ENCODE measurements at places on chromosomes 5 and 9.

GRCh38 chr5:170336065-170336464 lies 38.5 kb upstream of the LCP2 start:
- DNase-seq = no peak

- DNase-seq = no peak
Measured at GRCh38 chr9:18920141-18921084, 112.6 kb downstream of the SAXO1 start.

DNA sequence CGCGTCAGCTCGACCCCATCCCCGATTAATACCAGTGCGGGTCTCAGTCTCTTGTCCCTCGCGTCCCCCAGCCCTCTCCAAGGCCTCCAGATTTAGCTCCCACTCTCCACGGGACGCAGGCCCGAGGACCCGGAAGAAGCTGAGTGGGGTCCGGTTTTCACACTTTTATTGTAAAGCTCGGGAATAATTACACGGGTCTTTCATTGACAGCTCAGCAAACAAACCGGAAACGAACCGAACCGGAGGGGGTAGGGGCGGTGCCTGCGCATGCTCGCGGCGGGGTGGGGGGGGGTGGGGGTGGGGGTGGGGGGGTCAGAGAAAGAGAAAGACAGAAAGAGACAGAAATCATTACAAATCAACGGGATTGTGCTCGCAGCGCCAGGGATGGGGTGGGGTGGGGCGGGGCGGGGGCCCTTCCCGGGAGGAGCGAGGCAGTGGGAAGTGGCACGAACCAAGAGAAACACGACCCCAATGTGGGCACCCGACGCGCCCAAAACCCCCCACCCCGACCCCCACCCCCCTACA lies 27.9 kb downstream of the PCDH1 start:
- peak; percentile 21 for DNase-seq

DNA sequence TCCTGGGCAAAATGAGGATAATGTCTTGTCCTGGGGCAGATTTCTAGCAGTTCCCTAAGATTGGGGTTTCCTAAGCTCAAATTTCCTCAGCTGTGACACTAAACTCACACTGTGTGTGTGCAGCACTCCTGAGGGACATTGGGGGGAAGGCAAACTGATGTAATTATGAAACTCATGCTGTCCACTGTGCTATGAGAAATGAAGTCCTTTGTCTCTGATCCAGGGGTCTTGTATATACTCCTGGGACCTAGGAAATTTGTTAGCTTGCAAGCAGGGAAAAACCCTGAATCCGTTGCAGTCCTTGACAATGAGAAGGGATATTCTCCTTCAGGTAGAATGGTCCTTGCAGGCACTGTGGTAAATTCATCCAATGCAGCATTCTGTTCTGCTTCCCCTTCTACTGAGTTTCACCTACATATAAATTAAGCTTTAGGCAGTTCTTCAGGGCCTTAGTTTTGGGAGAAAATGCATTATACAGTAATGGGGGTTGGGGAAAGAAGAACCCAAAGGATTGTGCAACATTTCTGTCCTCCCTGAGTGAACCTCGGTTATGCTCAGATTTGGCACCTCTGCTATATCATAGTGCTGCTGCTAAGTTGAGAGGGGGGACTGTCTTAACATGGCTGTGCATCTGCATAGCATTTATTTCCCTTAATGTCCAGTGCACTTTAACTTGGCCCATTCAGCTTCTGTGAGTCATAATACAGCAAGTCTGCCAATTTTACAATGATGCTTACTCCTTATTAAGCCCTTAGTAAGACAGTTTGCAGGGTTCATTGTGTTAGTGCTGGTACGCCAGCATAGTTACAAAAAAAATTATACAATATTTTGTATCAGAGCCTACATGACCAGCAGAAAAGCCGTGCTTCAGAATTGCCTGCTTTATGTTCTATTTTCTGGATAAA lies 80.2 kb downstream of the PJA2 start:
- DNase-seq = no peak

GRCh38 chr5:11724940-11725339 lies 179.3 kb downstream of the CTNND2 start:
- no peak for DNase-seq

DNA sequence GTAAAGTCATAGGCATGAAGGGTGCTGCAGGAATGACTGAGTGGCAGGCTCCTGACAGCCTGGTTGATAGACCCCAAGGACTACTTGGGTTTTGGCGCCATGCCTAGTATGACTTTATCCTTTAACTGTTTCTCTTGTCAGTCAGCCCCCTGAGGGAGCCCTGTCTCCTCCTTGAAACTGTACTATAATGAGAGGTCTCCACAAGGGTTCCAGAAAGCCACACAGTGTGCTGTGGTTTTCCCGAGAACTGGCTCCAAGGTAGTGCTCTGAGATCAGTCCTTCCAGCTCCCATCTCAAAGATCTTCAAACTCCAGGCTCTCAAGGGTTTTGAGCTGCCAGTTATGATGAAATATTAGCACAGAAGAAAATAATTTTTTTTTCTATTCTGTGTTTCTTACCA lies 26.7 kb upstream of the TNC start:
- DNase-seq = no peak

DNA sequence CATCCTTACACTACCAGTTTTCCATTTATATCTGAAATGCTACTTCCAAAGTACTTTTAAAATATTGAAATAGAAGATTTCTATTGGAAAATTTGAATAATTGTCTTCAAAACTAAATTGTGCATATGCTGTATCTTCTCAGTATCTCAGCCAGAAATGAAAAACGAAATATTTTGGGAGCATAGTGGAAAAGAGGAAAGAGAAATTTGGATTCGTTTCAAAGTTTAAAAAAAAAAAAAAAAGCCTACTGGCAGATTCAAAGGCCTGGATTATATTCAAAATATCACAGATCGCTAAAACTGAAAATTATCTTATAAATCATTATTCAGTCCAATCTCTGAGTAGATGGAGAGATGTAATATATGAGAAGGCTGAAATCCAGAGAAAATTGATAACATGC lies 440.7 kb downstream of the TAF11L14 start:
- no peak for DNase-seq

- DNase-seq = no peak
Measured at GRCh38 chr5:16561660-16562059, 55.1 kb downstream of the RETREG1 start.

DNA sequence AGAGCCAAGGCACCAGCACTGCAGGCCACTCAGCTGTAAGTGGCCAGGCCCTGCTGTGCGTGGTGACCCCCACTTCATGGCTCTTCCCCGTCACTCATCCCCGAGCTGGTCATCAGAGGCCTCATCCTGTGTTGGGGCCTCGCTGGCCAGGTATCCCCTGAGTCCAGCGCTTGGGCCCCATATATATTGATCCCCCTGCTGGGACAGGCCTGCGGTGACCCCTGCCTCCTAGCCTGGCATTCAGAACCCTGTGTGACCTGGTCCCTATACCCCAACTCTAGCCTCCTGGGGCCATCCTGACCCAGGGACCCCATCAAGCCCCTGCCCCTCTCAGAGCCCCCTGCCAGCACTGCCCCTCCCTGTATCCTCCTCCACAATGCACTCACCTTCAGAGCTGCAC lies 12.7 kb downstream of the GBGT1 start:
- no peak for DNase-seq

DNA sequence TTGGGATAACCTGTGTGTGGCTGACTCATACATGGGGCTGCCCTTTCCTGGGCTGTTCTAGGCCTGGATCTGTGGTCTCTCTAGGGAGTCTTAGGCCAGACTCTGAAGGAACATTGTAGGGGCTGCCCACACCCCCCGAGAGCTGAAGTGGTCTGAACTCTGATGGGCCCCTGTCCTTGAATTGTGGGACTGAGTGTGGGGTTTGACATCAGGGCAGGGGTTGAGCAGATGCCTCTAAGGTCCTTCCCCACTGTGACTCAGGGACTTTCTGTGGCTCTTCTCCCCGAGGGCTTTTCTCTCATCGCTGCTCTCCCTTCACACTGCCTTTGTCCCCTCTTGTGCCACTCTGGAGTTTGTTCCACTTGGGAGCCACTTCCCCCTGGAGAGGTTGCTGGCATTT lies 215.0 kb downstream of the MELK start:
- no peak for DNase-seq

GRCh38 chr5:16049761-16050160 lies 129.8 kb downstream of the MARCHF11 start:
- no peak for DNase-seq

- DNase-seq = no peak
Measured at GRCh38 chr5:65790371-65791163, 68.6 kb downstream of the NLN start.

DNA sequence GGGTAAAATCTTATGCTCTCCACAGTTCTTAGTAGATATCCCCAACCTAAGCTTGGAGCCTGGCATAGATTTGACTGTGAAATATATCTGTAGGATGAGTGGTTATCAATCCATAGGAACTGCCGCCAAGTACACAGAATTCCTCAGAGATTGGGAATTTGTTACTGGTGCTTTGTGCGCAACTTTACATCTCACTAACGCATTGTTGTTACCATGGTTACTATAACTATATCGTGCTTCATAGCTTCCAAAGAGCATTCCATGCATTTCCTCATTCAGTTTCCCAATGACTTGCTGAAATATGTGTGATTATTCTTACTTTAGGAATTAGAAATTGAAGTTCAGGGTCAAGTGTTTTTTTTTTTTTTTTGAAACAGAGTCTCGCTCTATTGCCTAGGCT lies 9.5 kb upstream of the GGTA1 start:
- no peak for DNase-seq

DNA sequence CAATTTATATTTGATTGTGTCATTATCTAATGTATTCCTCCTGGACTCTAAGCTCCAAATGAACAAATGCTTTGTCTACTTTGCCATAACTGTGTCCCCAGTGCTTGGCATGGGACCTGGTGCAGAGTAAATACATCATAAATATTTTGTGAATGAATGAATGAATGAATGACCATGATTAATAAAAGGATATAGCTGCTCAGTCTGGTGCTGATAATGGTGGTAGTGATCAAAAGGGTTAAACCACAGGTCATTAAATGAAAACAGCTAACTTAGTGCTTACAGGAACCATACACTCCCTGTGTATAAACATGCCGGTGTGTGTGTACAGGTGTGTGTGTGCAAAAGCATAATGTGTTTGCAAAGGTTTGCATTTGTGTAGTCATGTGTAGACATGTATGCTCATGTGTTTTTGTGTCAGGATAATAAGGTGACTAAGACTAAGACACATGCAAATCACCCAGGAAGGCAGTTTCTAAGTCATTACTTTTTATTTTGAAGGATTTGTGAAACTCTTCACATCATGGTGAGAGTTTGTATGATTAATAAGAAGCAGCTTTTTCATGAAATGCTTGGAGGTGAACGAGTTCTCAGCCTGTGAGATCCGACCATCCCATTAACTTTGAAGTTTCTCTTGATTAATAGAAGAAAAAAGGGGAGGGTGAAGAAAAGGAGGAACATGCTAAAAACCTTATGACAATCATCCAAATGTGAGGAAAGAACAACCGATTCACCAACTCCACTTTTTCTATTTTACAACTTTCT lies 24.6 kb downstream of the SPARC start:
- DNase-seq = no peak

DNA sequence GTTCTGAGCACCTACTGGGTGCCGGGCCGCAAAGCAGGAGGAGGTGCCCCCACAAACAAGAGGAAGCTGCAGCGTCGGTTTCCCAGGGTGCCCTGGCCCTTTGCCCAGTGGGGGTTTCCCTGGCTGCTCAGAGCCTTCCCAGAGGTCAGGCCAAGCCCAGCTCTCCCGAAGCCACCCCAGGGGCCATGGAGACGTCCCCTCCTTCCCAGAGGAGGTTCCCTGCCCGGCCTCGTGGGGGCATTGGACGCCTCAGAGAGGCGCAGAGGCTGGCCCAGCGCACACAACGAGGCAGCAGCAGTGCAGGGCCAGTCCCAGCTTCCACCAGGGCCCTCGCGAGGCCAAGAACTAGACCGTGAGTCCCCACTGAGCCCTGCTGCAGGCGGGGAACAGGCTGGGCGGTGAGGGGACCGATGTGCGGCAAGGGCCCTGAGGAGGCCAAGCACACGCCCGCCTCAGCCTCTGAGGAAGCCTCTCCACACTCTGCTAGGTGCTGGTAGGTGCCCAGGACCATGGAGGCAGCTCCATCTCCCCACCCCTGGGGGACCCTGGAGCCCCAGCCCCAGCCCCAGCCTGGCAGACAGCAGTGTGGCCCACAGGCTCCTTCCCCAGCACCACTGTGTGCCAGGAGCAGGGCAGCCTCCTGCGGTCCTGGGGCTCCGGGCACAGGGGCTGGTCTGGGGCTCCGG lies 7.0 kb downstream of the DIPK1B start:
- no peak for DNase-seq

- no peak for DNase-seq
Measured at GRCh38 chr5:36199620-36200019, 42.1 kb downstream of the NADK2 start.

DNA sequence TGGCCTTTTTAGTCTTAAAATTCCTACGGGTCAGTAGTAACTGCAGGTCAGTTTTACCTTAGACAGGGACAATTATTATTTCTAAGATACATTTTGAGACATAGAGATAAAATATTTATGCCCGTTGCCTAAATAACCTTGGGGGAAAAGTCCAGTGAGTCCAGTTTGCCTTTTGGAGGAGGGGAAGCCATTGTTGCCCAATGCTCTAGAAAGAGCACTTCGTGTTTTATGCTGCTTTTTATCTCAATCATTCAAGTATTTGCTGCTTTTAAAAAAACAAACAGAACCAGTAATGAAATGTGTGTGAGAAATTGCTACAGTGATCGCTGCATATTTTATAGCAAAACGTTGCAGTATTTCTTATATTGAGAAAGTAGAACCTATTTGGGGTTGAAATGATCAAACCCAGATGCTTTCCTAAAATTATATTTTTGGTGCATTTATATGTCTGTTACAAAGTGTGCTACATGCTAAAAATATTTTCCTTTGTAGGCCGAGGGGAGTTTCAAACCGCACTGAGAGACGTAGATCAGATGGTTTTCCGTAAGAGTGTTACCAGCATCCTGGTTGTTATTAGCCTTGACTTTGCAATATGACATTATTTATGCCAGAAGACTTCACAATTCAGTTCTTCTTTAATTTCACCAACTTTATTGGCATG lies 266.8 kb downstream of the AOPEP start:
- no peak for DNase-seq

- no peak for DNase-seq
Measured at GRCh38 chr5:38500573-38501260, 55.7 kb downstream of the LIFR start.

- DNase-seq = no peak
Measured at GRCh38 chr5:98770911-98771322, 2.5 kb upstream of the RGMB start.

DNA sequence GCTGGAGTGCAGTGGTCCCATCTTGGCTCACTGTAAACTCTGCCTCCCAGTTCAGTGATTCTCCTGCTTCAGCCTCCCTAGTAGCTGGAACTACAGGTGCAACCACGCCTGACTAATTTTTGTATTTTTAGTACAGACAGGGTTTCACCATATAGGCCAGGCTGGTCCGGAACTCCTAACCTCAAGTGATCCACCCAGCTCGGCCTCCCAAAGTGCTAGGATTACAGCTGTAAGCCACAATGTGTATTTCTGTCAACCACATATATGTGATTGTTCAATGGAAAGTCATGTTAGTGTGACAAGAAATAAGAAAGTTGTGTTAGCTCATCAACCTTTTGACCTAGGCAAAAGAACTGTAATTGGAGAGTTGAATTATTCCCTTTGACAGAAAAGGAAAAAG lies 677.1 kb upstream of the CHD1 start:
- DNase-seq = no peak
